ENCODE measurements at places on chromosomes 1 and 21. TPM values are rescaled to one million over a fixed set of nuclear protein-coding genes. Genes with fewer than 3 reads are reported as not detected.

ZYG11A gene
- total RNA-seq = 0.51 TPM

CHIT1 gene
- total RNA-seq = not detected

- H3K4me3 ChIP-seq = no peak overlapping the region
- no peaks in the 10 kb centered on the region for H3K27me3 ChIP-seq
- no peaks in the 10 kb centered on the region for H3K4me1 ChIP-seq
- no peaks in the 10 kb centered on the region for H3K36me3 ChIP-seq
- no peak overlapping the region for H3K27ac ChIP-seq
Measured at GRCh38 chr1:212106286-212106792, 70.8 kb downstream of the DTL start.

DNA sequence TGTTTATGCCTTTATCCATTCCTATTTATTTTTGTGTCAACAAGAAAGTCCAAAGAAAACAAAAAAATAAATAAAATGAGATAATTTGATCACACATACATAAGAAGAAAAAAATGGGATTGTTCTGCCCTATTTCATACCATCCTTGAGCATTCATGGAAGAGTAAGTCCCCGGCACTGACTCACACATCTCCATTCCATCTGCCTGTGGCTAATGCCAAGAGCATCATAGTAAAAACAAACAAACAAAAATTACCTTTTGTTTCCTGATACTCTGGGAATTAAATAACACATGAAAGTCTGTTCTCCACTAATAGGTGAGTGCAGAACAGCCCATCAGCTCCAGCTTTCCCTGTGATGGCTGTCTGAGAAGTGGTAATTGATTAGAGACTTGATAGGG, 48.1 kb upstream of the BACE2 start:
- no peaks in the 10 kb centered on the region for H3K36me3 ChIP-seq
- no peak overlapping the region for H3K4me3 ChIP-seq
- peak; percentile 11 for DNase-seq

DNA sequence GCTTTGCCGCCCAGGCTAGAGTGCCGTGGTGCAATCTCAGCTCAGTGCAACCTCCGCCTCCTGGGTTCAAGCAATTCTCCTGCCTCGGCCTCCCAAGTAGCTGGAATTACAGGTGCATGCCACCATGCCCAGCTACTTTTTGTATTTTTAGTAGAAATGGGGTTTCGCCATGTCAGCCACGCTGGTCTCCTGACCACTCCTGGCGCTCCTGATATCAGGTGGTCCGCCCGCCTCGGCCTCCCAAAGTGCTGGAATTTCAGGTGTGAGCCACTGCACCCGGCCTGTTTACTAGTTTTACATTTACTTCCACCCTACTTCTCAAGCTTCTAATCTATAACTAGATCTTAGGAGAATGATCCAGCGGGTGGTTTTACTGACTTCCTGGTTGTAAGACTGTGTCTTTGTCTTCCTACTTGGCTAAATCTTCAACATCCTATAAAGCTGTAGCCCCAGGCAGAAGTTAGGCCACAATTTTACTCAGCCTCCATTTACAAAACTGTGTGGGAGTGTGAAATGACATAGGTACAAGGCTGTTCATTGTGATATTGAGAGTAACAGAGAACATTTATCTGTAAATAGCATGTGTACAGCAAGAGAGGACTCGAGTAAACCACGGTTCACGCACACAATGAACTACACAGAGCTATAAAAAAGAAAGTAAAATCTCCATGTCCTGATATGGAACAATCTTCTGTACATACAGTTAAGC, 9.6 kb upstream of the POU2F1 start:
- no peak overlapping the region for H3K4me3 ChIP-seq
- DNase-seq = no peak
- no peaks in the 10 kb centered on the region for H3K4me1 ChIP-seq

Measured in GM23248 (cell line).